ENCODE measurements at places on chromosomes 2 and 18.

DNA sequence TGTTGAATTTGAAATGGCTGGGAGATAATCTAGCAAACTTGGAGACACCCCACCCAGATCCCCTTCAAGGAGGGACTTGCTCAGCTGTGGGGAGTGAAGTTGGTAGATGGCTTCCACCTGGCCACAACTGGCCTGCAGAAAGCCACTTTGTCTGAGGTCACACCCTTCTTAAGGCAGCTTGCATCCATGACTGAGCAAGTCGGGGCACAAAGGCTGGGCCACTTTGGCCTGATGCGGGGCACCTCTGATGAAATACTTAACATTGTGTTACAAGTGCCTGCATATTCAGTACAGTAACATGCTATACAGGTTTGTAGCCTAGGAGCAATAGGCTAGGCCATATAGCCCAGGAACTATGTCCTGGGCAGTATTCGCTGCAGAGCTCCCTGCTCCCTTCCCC, 13.4 kb upstream of the RPL37A start:
- DNase-seq: no peak

GRCh38 chr2:235492850-235493344, 946 bp upstream of the AGAP1 start:
- peak; percentile 70 for DNase-seq

- no peak for DNase-seq
These were observed 879.8 kb downstream of the SOCS6 start for GRCh38 chr18:71168557-71169145.

DNA sequence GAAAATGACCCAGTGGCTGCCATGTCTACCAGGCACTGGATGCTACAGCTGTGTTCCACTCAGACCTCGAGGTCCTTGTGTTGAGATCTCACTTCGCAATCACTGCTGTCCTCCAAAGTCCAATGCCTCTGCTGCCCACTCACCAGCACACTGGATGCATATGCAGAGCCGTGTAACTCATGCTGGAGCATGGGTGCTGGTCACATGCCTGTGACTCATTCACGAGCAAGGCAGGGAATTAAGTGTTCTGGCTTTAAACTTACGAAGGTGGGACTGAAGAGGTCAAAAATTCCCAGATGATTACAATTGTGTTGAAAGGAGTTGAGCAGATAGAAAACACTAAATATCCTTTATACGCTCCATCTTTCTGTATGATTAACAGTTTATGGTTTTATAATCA, 417.5 kb downstream of the NUP35 start:
- DNase-seq: no peak

- no peak for DNase-seq
These were observed 132.5 kb downstream of the NDUFA10 start for GRCh38 chr2:239892441-239893235.

DNA sequence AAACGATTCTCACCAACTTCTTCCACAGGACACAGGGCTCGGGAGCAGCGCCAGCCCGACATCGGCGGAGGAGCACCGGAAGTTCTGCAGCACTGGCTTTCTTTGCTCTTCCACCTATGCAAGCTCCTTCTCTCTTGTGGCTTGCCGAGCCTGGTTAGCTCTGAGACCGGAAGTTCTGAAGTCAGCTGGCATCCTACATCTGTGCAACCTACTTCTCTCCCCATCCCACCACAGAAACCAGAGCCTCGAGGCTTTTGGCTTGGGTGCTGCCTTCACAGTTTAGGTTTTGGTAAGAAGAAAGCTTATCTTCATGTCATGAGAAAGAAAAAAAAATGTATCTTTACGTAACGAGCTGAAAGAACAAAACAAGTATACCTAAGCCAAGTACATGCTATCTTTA, 111.7 kb downstream of the ANKRD44 start:
- DNase-seq: no peak

DNA sequence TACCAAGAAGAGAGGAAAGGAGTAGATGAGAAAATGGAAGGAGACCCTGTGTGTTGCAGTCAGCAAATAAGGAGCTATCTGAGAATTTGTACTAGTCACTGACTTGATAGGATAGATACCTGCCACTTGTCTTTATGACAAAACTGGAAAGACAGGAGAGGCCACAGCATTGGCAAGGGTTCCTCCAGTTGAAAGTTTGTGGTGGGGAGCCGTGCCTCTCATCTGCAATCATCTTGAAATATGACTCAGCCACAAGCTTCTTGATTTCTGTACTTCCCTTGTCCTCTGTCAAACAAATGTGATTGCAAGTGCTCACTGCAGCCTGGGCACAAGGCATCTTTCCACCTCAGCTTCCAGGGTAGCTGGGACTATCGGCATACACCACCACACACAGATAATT, 99.1 kb downstream of the GREB1L start:
- DNase-seq: no peak

All from mesendoderm (in vitro differentiated cells).